ENCODE measurements at places on chromosomes 13 and 19.

DNA sequence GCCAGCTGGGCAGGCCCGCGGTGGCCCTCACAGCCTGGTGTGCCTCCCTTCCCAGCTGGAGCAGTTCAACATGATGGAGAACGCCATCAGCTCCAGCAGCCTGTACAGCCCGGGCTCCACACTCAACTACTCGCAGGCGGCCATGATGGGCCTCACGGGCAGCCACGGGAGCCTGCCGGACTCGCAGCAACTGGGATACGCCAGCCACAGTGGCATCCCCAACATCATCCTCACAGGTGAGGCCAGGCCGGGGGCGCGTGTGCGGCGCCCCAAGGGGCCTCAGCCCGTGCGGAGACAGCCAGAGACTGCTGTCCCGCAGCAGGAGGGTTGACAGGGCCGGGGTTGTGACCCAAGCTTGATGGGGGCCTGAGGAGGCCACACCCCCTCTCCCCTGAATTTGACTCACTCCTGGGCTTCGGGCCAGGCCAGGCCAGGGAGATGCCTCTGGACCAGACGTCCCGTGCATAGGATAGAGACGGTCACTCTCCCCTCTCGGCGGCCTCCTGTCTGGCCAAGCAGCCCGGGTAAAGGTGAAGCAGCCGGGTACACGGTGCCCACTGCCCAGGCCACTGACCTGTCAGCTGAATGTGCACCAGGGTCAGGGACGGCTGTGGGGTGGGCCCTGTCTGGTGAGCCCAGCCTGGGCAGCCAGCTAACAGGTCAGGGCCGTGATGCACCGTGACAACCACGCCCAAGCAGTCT, 15.4 kb downstream of the COMP start:
- DNase-seq: no peak

DNA sequence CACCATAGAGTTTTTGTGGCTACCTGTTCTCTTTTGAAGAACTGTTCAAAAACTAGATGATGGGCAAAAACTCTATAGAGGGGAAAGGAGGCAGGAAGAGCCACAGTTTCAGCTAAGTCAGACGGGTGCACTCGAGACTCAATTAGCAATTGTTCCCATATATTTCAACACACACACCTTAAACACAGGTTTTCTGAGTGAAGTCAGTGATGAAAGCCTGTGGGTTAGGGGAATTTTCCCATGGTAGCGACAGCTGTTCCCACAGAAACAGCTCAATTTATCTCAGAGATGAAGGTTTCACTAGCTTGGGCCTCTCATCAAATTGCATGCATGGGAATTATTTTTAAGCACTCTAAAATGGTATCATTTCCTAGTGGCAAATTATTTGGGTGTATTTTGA, 143.4 kb downstream of the ZIC5 start:
- no peak for DNase-seq

DNA sequence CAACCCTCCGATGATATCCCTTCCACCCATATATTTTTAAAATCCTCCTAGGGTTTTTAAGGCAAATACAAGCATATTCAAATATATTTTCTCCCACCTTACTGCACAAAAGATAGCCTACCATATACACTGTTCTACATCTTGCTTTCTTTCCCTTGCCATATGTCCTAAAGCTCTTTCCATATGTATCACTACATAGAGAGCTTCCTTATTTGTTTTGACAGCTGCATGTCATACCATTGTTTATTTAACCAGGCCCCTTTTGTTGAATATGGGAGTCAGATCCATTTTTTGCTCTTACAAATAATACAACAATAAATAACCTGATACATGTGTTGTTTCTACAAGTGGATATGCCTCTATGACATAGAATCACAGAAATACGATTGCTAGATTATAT, 32.8 kb upstream of the WDFY2 start:
- no peak for DNase-seq

- DNase-seq: no peak
Measured at GRCh38 chr13:58989556-58989955, 1174.2 kb downstream of the DIAPH3 start.

GRCh38 chr13:24742294-24742693, 21.7 kb upstream of the RNF17 start:
- DNase-seq: no peak

DNA sequence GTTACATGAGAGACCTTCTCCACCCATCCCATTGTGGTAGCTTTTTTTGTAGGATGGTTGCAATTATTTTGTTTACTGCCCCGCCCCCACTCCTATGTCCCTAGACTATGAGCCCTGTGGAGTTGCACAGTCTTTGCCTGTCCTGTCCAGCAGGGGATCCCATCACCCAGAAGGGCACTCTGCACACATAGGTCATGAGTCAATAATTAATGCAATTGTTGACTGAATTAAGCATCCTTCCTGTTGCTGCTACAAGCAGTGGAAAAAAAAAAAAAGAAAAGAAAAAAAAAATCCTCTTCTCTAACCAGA, 14.2 kb downstream of the C19orf81 start:
- no peak for DNase-seq

GRCh38 chr19:24063295-24063694, 23.7 kb upstream of the ZNF254 start:
- DNase-seq: no peak

GRCh38 chr13:44810061-44810840, 179.0 kb downstream of the NUFIP1 start:
- no peak for DNase-seq

GRCh38 chr13:71255633-71256032, 611.4 kb downstream of the DACH1 start:
- DNase-seq: no peak

DNA sequence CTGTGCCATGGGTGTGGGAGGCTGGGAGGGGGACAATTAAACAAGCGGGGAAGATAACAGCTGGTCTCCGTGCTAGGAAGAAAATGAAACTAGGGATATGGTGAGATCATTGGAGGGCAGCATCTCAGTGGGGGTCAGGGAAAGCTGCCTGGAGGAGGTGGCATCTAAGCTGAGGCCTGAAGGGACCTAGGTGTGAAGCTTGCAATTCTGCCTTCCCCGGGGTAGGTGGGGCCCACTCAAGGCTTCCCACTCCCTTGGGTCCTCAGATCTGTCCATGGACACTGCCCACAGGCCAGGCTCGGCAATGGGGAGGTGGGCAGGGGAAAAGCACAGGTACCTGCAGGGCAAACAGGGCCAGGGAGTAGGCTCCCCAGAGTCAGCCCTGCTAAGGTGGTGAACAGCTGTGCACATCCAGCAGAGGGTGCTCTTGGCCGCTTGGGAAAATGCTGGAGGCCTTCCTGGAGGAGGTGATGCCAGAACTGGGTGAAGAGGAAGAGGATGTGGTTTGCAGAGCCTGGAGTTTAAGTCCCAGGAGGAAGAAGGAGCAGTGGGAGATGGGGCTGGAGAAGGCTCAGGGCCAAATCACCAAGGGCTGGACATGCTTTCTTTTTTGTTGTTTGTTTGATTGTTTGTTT, 25.7 kb upstream of the CCNE1 start:
- DNase-seq: no peak

GRCh38 chr13:38394777-38395496, 45.3 kb downstream of the UFM1 start:
- DNase-seq: no peak

- DNase-seq: no peak
Measured at GRCh38 chr19:16778796-16779411, 50.3 kb upstream of the SIN3B start.

GRCh38 chr13:20258208-20258962, 26.3 kb upstream of the GJB6 start:
- no peak for DNase-seq

GRCh38 chr13:97122381-97122996, 99.6 kb upstream of the MBNL2 start:
- DNase-seq: no peak

DNA sequence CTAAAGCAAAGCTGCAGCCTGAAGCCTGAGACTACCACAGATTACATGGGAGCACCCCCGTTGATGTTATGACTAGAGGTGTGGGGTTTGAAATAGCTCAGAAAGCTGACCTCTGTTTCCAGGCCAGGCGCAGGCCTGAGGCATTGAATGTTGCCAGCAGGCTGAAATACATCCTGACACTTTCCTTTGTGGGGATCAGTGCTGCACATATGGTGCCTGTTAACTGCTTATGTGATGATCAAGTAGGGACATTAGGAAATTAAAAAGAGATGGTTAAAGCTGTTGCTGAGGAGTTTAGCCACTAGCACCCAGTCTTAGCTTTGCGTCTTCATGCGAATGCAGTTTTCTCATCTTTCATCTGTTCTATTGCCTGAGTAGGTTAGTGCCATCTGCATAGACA, 83.2 kb downstream of the CCNA1 start:
- DNase-seq: no peak

DNA sequence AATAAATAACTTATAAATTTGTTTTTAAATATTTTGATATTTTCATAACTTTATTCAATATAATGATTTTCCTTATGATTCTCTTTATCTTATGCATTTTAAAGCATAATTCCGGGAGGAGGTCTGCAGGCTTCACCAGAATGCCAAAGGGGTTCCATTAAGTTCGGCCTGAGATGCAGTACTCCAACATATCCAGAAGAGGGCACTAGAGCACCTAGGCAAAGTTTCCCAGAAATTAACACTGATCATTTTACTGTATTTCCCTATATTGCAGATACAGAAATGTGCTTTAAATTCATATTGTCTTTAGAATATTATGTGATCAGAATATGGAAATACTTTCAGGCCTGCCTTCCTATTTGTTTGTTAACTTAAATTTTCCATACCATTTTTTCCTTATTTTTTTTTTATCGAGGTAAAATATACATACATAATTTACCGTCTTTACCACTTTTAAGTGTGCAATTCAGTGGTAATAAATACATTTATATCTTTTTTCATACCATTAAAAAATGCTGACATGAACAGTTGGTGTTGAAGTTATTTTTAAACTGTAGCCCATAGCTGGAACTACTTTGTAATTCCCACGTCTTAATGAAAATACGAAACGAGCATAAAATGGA, 58.9 kb upstream of the TM9SF2 start:
- peak; percentile 16 for DNase-seq

GRCh38 chr13:40758811-40759210, 12.2 kb downstream of the MRPS31 start:
- DNase-seq: no peak

DNA sequence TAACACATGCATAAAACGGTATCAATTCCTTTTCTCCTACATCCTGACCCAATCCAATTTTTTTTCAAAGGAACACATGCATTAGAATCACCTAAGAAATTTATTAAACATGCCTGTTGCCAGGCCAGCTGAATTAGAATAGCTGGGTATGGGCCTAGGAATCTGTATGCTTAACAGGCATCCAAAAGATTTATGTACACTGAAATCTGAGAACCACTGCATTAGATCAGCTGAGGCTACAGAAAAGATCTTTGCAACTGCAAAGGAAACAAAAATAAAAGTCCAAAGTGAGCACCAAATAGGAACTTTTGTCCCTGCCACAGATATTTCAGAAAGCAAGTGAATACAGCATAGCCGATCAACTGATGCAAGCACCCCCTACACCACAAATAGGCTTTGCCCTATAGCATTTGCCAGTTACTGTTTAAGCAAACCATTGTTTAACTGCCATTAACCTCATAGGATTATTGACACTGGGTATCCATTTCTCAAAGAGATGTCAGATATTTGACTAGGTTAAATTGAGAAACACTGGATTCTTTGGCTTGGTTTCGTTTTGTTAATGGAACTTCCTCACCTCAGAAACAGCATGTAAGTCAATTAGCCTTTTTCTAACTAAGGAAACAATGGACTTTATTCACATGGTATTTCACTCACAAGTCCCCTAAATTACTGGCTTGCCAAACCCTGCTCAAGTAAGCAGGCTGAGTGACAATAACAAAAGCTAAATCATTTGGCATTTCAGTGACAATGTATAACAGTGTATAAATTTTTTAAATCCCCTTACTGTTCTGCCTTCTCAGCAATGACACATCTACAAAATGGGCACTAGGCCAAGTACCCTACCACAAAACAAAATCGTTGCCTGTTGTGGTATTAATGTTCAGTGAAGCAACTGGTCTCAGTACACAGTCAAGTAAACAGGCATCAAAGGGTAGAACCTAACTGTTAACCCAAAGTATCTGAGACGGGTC, 67.8 kb downstream of the SUCLA2 start:
- DNase-seq: no peak

DNA sequence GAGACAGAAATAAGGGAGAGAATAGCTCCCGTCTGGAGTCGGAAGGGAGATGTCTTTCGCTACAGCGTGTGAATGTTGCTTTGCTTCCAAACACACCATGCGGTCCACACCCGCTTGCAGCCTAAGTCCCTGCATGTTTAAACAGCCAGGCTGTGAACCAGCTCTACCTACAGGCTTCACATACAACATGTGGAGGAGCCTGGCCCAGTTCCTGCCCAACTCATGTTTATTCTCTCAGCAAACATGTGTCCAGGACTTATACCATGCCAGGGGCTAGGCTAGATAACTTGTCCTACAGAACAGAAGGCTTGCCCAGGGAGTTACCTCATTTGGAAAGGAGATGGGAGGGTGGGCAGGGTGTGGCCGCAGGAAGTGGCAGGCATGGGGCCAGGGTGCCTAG, 181.5 kb downstream of the FOXO1 start:
- DNase-seq: no peak

DNA sequence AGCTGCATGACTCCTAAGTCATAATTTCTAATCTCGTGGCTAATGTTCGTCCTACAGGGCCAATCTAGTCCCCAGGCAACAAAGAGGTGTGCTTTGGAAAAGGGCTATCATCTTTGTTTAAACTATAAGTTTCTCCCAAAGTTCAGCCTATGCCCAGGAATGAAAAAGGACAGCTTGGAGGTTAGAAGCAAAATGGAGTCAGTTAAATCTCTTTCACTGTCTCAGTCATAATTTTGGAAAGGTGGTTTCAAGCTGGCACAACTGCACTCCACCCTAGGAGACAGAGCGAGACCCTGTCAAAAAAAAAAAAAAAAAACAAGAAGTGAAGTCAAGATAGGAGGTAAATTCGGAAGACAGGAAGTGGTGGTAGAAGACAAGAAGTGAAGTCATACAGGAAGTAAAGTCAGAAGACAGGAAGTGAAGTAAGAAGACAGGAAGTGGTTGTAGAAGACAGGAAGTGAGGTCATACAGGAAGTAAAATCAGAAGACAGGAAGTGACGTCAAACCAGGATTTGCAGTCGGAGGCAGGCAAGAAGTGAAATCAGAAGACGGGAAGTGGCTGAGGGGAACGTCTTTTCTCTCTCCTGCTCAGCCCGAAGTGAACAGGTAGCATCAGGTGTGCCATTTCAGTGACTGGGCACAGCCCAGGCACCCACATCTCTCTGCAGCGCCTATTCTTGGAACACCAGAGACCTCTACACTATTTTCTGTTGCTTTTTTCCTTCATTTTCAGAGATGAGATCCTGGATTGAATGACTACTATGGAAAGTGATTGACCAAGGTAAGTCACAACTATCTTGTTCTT, 32.2 kb downstream of the GP6 start:
- DNase-seq: peak; percentile 10

GRCh38 chr13:58782736-58783135, 1151.2 kb downstream of the PCDH17 start:
- no peak for DNase-seq

GRCh38 chr19:44767295-44768180, 10.2 kb upstream of the CBLC start:
- DNase-seq: no peak

DNA sequence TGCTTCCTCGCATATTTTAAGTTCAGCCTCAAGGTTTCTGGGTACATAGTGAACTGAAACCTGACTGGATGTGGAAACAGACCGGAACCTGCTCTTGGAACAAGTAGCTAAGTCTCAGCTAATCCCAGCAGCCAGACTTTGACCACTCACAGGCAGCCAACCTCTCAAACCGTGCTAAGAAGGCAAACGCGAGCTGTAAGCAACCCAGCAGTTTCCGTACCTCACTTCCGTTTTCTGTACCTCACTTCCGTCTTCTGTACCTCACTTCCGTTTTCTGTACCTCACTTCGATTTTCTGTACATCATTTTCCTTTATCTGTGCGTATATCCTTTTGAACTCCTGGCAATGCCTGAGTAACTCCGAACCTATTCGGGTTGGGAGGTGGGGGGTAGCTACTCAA, 96.8 kb downstream of the SUCLA2 start:
- no peak for DNase-seq
